Posterior vena cava (tissue), 2 donors: ENCODE measurements at places on chromosomes 2 and 18.

DNA sequence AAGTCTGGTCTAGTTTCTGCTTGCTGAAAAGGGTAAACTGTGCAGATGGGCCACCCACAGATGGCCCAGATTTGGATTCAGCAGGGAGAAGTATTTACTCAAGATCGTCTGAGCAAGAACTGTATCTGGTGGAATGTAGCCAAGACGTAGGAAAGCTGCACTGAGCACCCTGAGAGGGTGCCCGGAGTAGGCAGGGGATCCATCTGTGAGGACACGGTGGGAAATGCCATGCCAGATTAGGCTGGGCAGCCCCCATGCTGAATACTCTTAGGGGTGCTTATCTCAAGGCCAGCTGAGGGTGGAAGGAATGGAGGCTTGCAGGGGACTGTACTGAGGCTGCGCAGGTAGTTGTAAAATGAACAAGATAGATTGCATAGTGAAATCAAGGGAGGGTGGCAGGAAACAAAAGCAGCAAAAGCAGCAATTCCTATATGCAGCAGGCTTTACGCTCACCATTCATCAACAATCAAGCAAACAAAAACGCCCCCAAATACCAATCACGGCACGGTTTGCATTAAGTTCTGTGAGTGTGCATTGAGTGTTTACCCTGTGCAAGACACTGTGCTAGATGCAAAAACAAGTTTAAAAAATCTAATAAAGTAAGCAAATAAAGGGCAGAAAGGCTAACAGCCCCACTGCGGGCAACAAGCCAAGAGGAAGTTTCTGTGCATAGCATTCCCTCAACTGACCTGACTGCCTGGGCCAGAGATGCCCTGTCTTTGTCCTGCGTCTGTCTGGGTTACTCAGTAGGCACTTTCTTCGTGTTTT, 32.2 kb upstream of the LPIN2 start:
- no peak for DNase-seq

- no peak for DNase-seq
Measured at GRCh38 chr18:59180150-59180845, 39.7 kb upstream of the GRP start.

GRCh38 chr18:61582202-61582710, 249.0 kb downstream of the CDH20 start:
- DNase-seq = no peak

GRCh38 chr18:21298351-21298750, 56.3 kb downstream of the GREB1L start:
- DNase-seq = no peak

DNA sequence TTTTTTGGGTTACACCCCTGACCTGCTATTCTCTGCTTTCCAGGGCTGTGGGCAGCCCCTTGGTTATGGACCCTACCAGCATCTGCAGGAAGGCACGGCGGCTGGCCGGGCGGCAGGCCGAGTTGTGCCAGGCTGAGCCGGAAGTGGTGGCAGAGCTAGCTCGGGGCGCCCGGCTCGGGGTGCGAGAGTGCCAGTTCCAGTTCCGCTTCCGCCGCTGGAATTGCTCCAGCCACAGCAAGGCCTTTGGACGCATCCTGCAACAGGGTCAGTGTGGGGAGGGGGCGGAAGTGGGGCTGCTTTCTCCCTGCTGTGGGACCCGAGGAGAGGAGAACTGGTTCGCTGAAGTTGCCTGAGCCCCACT, 9.7 kb upstream of the WNT10A start:
- no peak for DNase-seq

GRCh38 chr2:19505-19904, 26.8 kb downstream of the FAM110C start:
- no peak for DNase-seq

- no peak for DNase-seq
Measured at GRCh38 chr2:29611850-29612249, 309.5 kb downstream of the ALK start.

DNA sequence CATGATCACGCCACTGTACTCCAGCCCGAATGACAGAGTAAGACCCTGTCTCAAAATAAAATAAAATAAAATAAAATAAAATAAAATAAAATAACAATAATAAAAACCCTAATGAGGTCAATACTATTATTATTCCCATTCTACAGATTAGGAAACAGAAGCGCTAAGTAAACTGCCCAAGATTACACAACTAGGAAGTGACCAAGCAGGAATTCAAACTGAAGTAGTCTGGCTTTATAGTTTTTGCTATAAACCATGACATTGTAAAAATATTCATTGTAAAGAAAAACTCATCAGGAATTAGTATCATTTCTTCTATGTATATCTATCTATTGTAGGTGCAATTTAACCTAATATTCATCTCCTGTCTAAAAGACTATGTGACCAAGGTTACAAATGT, 1.2 kb downstream of the PLEKHM3 start:
- DNase-seq = no peak

GRCh38 chr2:84732897-84733778, 147.7 kb downstream of the TRABD2A start:
- no peak for DNase-seq

DNA sequence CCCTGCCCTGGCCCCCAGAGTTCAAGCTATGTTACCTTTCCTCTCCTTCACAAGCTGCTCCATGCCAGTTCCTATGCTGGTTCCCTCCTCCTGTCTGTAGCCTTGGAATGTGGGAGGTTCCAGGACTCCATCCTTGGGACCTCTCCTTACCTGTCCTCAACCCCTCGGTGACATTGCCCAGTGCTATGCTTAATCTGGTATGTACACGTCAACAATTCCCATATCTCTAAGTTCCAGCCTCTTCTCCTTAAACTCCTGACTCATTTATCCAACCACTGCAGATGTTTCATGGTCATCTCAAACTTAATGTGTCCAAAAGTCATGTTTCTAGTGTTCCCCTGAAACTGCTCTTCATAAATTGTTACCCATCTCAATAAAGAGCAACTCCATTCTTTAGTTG, 160.8 kb downstream of the TNS1 start:
- no peak for DNase-seq

GRCh38 chr2:179818546-179818945, 42.9 kb downstream of the ZNF385B start:
- no peak for DNase-seq

DNA sequence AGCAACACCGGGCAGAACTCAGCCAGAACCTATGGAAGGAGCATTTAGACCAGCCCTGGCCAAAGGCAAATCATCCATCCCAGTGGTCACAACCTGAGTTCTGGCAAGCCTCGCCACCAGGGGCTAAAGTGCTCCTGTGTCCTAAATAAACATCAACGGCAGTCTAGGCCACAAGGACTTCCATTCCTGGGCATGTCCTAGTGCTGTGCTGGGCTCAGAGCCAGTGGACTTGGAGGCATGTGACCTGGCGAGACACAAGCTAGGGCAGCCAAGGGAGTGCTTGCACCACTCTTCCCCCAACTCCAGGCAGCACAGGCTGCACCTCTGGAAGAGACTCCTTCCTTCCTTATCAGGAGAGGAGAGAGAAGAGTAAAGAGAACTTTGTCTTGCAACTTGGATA, 69.0 kb downstream of the ST6GAL2 start:
- DNase-seq = peak; percentile 85

DNA sequence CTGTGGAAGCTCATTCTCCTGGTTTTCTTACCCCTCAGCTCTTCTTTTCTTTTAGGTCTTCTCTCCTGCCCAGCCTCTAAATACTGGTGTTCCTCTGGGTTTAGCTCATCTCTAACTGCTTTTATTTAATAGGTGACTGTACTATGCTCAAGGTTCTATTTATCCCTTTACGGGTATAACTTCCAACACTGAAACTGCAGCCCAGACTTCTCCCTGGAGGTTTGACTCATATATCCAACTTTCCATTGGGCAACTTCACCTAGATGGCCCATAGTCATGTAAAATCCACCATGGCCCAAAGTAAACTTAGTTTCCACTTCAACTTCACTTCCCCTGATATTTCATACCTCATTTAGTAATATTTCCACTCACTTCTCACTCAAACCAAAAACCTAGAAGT, 273.1 kb downstream of the PLCL1 start:
- no peak for DNase-seq

GRCh38 chr18:79489051-79489898, 93.5 kb downstream of the NFATC1 start:
- DNase-seq = peak; percentile 63

GRCh38 chr2:142857256-142858164, 20.0 kb upstream of the KYNU start:
- DNase-seq = no peak

GRCh38 chr2:95333888-95334338, 36.8 kb downstream of the KCNIP3 start:
- no peak for DNase-seq
